ENCODE measurements at places on chromosomes 1 and 21.
A peak's percentile ranks its signal among the peaks of the same experiment; 100 is the strongest.

- no peak for DNase-seq
These were observed 73.2 kb upstream of the CNIH3 start for GRCh38 chr1:224542783-224543440.

- no peak for DNase-seq
These were observed 2.0 kb downstream of the PBX1 start for GRCh38 chr1:164561007-164561406.

- DNase-seq, result no peak
These were observed 2.1 kb upstream of the IPP start for GRCh38 chr1:45752441-45753052.

- no peak for DNase-seq
These were observed 340.1 kb downstream of the SETD4 start for GRCh38 chr21:35720208-35720731.

- no peak for DNase-seq
These were observed 55.6 kb upstream of the DUSP10 start for GRCh38 chr1:221797506-221797905.

GRCh38 chr1:236809148-236809547 lies 14.1 kb downstream of the MTR start:
- no peak for DNase-seq

DNA sequence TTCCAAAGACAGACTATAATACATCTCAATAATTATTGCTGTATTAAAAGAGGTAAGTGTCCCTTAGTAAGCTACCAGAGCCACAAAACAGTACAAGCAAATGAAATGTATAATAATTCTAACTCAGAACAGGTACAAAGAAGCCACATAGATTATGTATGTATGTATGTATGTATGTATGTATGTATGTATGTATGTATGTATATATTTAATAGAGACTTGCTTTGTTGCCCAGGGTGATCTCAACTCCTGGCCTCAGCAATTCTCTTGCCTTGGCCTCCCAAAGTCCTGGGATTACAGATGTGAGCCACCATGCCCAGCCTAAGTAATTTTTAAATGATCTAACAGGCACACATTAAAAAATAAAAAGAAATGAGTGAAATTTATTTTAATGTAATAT lies 86.9 kb downstream of the EPS15 start:
- DNase-seq, result no peak

- no peak for DNase-seq
These were observed 1.7 kb upstream of the GJB5 start for GRCh38 chr1:34753163-34753562.

DNA sequence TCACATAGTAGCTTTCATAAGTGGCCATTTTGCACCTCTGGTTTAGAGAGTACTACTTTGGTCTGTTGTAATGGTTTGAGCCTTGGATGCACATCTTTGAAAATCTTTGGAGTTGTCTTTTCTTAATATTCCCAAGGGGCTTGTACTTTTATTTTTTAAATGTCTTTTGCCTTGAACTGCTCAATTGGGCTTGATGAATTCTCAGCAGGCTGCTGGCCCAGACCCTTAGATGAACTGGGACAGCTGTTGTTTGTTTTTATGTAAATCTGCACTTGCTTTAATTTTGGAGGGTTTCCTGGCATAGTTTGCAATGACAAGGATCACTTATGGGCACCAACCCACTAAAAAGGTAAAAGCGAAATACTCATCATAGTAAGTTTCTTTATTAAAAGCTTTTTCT lies 24.9 kb downstream of the NGF start:
- no peak for DNase-seq

- DNase-seq, result no peak
These were observed 103.0 kb downstream of the LAMC2 start for GRCh38 chr1:183289051-183289496.

- no peak for DNase-seq
These were observed 56.7 kb downstream of the HSF2BP start for GRCh38 chr21:43602266-43603232.

DNA sequence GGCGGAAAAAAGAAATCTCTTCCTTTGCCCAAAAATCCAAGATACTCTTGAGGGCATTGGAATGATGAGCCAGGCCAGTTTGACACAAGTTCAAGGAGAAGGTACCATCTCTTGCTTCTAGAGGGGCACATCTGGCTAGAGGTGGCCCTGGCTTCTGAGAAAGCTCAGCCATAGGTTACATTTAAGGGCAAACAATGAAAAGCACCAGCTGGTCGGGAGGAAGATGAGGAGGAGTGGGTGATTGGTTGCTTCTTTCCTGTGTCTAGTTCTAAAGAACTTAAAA lies 132.0 kb downstream of the DHRS3 start:
- no peak for DNase-seq

- DNase-seq, result no peak
These were observed 1.1 kb upstream of the BRDT start for GRCh38 chr1:91948097-91948496.

DNA sequence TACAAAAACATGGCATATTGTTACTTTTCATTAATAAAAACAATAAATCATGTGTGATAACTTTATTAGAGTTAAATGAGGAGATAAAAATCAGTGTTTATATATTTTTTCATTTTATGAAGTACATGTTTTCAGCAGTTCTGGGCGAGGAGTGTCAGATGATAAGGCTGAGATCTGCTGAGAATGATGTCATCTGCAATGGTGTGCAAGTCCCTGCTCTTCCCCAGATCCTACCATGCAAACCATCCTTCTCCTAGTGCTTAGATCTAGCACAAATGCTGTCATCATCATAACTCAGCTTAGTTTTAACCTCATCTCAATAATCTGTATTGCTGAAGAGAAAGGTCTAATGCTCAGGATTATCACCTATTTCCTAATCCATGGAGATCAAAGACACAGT lies 214.4 kb upstream of the DAB1 start:
- no peak for DNase-seq

DNA sequence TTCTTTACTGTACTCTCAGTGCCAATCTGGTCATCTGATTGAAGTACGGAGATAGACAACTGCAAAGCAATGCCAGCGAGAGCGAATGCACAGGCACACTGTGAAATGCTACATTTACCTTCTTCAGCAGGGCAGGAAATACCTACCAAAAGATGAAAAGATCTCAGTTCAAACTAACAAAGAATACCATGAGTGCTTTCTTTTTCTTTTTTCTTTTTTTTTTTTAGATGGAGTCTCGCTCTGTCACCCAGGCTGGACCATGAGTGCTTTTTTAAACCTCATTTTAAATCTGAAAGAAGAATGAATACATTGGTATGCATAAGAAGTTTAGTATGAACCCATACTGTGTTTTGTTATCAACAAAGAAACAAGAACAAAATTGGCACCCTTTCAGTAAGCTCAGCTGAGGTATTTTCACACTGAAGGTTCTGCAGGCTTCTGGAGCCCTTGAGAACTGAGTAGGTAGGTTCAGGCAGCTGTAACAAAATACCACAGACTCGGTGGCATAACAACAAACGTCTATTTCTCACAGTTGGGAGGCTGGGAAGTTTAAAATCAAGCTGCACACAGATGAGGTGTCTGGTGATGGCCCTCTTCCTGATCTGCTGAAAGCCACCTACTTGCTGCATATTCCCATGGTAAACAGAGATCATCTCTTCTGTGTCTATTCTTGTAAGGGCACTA lies 1.7 kb upstream of the CHI3L2 start:
- DNase-seq, result no peak

DNA sequence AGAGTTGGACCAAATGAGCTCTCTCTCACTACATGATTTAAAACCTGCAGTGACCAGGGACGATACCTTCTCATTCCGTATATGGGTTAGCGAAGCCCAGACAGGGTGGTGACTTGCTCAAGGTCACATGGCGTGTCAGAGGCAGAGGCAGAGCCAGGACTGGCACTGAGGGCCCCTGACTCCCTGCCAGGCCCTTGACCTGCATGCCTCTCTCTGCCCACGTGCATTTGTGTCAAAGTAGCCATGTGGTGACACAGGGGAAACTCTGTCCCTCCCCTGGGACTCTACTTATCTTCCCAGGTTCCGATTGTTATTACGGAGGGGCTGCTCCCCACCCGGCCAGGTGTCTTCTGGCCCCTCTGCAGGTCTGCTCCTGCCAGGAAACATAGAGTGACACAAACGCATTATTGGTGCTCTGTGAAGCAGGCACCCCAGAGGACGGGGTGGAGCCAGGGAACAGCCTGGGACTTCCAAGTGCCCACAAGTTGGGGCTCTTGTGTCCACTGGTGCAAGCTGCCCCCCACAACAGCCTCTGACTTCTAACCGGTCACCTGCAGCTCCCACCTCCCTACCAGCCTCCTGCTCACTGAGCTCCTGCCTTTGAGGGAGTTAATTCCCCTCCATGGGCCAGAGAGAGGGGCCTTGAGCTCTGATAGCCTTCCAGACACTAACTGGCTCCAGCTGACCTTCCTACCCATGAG lies 7.3 kb upstream of the TINAGL1 start:
- no peak for DNase-seq

- no peak for DNase-seq
These were observed 187.7 kb downstream of the ASTN1 start for GRCh38 chr1:176976771-176977170.

GRCh38 chr1:48203287-48203900 lies 19.1 kb upstream of the SLC5A9 start:
- DNase-seq, result no peak

- DNase-seq, result peak; percentile 51
These were observed 17.7 kb downstream of the NMNAT1 start for GRCh38 chr1:9960706-9961562.

DNA sequence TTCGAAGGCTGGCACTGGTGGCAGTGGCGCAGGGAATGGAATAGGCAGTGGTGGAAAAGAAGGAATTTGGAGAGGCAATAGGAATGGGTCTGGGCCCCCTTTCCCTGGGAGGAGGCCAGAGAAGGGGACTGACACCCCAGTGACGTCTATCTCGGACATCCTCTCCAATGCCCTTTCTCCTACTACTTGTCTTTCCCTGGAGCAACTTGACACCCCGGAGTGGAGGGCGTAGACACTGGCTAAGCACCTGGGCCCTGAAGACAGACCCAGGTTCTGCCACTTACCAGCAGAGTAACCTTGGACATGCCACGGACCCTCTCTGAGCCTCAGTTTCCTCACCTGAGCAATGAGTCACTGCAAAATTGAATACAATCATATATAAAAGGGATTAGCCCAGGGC lies 86.8 kb downstream of the CAMK2N1 start:
- DNase-seq, result no peak

GRCh38 chr21:25867061-25867460 lies 132.3 kb downstream of the GABPA start:
- DNase-seq, result no peak

DNA sequence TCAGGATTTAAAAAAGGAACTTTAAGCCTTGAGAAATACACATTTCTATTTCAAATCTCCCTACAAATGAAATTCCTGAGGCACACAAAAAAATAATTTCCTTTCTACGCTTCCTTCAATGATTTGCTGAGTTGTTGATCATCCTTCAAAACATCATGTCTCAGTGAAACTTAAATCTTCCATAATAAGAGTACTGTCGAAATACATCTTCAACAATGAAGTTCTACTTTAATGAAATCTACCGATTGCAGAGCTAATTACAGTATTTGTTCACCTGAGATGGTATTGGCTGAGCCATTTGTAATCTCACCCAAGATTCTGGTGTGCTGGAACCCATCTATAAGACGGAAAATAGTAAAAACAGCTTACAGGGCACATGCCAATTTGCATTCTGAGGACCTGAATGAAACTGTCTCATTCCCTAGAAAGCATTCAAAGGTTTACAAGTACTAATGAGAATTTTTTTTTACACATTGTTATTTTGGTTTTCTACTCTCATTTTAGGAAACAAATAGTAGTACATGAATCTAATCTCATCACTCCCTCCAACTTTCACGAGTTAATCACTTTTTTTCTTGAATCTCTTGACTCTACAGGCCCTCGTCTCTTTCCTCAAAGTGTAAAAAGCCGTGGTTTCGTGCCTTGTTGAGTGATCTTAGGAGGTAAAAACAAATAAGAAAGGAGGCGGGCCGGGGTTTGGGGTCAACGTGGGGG lies 1.1 kb downstream of the CHML start:
- no peak for DNase-seq
